CD14-positive monocyte (primary cell): ENCODE measurements at places on chromosomes 5 and 9.

- no peak for DNase-seq
These were observed 48.9 kb downstream of the SMC2 start for GRCh38 chr9:104142799-104143549.

GRCh38 chr5:999724-1000123 is 8.9 kb upstream of the NKD2 start:
- DNase-seq, result no peak

DNA sequence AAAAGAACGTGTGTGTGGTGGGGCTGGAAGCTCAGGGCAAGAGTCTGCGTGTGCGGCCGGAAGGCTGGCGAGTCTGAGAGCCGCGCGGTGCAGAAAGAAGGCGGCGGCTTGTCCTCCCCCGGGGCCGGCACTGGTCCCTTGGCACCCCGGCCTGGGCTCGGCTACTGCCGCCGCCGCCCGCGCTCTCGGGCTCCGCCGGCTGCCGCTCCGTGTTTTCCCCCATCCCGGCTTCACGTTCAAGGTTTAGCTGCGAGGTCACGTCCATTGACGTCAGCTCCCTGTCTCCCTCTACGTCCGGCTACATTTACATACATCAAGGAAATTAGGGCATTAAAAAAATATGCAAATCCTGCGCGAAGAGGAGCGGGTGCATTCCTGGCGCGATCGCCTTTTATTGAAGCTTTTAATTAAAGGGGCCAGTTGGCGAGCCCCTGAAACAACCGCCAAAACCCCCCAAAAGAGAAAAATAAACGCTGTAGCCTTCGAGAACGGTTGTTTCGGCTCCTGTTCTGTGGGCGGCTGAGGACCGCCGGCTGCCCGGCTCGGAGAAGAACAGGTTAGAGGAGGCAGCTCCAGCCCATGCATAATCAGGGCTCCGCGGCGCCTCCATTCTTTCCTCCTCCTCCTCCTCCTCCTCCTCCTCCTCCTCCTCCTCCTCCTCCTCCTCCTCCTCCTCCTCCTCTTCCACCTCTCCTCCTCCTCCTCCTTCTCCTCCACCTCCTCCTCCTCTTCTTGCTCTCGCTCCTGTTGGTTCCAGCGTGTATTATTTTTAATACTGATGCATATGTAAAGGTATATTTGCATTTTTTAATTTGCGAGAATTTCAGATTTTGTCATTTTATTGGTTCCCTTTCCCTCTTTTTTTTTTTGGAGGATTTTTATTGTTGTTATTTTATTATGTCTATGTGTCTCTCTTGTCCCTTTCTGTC is 207.0 kb downstream of the MEF2C start:
- DNase-seq, result no peak

- DNase-seq, result no peak
These were observed 25.5 kb downstream of the INSYN2B start for GRCh38 chr5:169954786-169955185.

GRCh38 chr5:36301858-36302603 is at the start of gene RANBP3L:
Gene RANBP3L, minus strand, starts transcription at chr5:36301902. Its CDS starts 486 bp downstream, at chr5:36301416.
- DNase-seq, result no peak

DNA sequence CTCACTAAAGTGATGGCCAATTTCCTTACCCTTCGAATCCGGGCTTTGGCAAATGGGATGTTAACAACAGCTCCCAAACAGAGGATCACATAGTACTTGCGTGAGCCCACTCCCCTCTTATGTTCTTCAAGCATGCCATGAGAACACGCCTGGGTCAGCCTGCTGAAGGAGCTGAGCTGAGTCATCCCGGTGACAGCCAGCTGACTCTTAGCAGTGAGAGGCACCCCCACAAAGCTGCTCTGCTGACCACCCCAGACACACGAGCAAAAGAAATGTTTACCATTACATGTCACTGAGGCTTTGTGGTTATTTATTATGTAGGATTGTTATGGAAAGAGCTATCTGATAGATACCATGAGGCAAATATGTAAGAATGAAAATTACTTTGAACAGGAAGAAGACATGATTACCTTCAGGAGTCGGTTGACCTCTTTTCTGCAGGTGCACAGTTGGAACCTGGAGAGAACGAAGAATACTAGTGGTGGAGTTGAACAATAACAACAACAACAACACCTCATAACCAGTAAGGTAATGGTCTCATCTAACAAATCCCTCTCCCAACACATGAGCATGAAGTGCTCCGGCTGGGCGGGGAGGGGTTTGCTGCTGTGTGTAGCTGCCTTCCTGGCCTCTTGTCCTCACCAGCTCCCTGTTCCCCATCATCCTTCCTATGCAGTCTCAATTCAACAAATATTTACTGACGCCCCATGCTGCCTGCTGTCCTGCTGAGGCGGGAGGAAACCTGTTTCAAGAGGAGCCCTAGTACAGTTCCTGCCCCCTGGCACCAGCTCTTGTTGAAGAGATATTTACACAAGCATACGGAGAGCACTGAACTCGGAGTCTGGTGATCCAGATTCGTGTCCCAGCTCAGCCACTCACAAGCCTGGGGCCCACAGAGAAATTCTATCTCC is 69.4 kb upstream of the LHFPL2 start:
- DNase-seq, result no peak

GRCh38 chr9:126166866-126167265 is 159.8 kb upstream of the MVB12B start:
- DNase-seq, result no peak

DNA sequence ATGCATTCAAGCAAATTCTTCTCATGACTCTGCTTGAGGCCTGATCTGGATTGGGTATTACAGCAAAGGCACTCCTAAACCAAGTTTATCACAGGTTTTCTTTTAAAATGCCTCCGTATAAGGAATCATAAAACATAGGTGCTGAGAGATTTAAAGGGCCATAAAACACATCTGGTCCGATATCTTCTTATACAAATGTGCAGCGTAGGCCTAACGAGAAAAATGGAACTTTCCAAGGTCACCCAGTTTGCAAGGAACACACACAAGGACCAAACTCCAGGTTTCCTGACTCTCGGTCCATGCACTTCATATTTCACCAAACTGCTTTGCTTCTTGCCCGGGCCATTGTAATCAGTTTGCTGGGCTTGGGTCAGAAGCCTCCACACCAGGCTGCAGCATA is 22.1 kb downstream of the SH3RF2 start:
- DNase-seq, result no peak

- no peak for DNase-seq
These were observed 1.9 kb upstream of the DAP start for GRCh38 chr5:10762776-10763500.

DNA sequence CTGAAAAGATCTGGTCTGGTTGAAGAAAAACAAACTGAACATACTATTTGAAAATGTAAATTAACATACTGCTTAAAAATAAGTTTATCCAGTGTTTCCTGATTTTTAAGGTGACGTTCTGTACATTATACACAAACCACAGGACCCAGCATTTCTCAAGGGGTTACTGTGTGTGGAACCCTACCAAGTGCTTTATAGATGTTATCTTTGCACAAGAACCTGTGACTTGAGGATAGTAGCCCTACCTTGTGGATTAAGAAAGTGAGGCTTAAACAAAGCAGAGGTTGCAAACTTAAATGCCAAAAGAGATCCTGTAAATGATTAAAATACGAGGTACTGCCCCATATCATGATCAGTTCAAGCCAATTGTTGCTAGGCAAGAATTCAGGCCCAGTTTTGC is 4.7 kb downstream of the KLF9 start:
- no peak for DNase-seq

DNA sequence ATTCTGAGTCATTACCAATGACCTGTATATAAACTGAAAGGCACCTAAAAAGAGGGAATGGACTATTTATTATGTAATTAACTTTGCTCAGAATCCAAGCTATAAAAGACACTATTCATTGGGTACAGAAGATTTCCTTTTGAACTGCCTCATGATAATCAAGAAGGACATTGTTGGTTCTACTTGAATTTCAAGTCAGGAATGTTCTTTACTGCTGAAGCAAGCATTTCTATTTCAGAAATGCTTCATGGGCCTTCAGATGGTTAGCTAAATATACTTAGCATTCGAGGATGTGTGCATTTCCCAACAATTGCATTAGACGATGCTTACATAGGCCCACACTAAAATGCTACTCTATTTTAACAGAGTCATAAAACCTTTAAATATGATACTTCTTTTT is 658.2 kb upstream of the DMAC1 start:
- DNase-seq, result no peak

GRCh38 chr5:97111004-97111403 is 31.4 kb downstream of the LIX1 start:
- no peak for DNase-seq

- no peak for DNase-seq
These were observed 73.1 kb downstream of the TRPM3 start for GRCh38 chr9:71048280-71048679.

- no peak for DNase-seq
These were observed 369.8 kb downstream of the TMEM232 start for GRCh38 chr5:110356677-110357076.

- no peak for DNase-seq
These were observed 38.1 kb upstream of the C5orf47 start for GRCh38 chr5:173950829-173951228.

GRCh38 chr5:76086095-76086494 is 2.9 kb downstream of the SV2C start:
- DNase-seq, result no peak

DNA sequence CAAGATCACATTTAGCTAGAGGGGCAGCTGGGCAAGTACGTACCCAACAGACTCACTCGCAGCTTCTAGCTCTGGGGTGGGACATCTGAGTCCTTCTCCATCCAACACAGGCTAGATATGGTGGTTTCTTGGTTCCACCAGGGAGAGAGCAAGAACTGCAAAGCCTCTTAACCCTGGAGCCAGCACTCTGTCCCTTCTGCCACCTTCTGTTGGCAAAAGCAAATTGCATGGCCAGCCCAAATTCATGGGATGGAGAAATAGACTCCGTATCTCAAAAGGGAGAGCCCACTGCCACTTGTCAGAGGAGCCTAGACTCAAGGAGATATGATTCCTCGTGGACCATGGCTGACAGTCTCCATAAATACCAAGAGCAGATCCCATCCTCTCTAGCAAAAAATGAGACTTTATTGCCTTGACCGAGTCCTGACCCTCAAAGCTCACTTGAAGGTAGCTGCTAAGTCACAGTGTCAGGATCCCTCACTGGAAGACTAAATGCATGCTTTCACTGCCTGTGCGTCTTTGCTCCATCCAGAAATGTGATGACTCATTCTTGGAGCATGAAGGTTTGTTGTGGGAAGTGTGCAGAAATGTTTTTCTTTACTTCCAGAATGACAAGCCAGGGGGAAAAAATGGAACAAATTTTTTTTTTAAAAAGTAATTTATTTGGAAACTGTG is 28.8 kb upstream of the ROR2 start:
- no peak for DNase-seq

DNA sequence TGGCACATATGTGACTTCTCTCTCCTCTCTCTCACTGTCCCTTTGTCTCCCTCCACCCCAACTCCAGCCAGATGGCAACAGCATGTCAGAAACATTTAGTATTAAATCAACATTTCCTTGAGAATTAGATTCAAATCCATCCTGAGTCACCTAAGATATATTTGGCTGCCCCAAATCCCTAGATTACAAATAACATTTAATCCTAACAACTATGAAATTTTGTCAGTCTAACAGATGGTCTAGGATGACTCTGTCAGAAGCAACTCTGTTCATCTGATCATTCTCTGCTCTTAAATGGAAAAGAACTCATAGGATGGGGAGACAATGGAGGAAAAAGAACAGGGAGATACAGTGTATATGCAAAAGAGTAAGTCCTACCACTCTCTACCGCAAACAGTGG is 201.2 kb downstream of the TSSK1B start:
- DNase-seq, result no peak

DNA sequence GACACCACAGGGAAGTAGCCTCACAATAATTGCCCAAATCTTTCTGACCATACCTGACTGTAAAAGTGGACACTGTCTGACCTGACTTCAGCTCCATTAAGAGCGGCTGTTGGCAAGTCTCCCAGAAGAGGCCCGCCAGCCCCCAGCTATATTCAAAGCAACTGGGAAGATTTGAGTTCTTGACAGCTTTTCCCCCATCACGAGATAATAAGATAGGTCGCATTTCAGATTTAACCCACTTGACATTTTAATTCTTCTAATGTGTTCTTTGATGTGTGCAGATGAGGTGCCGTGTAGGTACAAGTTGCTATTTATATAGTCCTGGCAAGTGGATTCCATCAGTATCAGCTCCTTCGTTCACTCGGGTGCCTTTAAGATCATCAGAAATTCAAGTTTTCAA is 345.7 kb downstream of the DRD1 start:
- DNase-seq, result no peak

DNA sequence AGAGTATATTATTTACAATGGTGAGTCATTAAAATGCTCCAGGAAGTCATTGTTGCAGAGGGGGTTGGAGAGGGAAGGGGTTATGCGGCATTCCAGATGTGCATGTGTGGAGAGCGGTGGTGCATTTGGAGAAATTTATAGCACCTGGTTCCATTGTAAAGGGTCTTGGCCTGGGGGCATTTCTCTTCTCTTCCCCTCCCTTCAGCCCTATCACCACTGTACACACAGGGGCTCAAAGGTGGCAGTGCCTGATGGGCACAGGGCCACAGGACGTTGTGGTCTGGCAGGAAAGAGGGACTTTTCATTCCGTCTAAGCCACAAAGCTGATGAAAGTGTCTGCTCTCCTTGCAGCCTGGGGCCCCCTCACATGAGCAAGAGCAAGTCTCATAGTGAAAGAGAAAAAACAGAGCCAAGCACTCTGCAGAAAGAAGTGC is 442.4 kb upstream of the ZNF462 start:
- DNase-seq, result no peak
